Caco-2 (cell line): ENCODE measurements at places on chromosomes 2 and 18.

DNA sequence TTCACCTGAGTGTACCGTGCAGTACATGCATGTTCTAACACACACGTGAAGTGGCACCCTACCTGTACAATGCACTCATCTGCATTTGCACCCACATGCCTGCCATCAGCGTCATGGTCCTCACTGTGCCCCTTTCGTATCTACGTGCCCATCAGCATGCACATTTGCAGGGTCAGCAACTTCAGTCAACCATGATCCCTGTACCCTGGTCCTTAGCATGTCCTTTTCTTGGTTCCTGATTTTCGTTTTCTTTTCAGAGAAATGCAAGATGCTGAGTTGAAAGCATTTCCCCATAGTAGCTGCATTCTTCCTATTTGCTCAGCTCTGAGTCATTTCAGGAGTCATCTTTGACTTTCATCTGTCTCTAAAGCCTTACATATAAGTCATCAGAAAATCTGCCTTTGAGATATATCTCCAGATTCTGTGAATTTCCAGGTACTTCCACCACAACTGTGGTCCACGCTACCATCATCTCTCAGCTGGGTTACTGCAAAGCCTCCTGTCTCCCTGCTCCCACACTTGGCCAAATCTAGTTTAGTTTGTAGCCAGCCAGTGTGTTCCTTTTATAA is 14.7 kb upstream of the PUM2 start:
- no peak for DNase-seq

DNA sequence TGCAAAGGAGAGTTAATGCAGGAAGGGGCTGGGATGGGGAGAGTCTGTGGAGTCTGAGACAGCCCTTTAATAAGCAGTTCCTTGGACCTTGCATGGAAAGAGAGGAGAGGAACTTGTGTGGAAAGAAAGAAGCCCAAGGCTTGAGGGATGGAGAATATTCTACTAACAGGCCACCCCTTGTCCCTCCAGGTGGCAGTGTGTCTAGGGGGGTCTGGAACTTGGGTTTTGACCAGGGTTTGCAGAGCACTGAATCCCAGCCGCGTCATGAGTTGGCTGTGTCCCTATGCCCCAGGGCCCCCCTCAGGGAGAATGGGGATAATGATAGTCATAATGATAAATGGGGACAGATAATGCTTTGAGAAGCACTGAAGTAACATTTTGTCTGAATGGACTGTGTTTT is 15.0 kb downstream of the TCF7L1 start:
- no peak for DNase-seq

DNA sequence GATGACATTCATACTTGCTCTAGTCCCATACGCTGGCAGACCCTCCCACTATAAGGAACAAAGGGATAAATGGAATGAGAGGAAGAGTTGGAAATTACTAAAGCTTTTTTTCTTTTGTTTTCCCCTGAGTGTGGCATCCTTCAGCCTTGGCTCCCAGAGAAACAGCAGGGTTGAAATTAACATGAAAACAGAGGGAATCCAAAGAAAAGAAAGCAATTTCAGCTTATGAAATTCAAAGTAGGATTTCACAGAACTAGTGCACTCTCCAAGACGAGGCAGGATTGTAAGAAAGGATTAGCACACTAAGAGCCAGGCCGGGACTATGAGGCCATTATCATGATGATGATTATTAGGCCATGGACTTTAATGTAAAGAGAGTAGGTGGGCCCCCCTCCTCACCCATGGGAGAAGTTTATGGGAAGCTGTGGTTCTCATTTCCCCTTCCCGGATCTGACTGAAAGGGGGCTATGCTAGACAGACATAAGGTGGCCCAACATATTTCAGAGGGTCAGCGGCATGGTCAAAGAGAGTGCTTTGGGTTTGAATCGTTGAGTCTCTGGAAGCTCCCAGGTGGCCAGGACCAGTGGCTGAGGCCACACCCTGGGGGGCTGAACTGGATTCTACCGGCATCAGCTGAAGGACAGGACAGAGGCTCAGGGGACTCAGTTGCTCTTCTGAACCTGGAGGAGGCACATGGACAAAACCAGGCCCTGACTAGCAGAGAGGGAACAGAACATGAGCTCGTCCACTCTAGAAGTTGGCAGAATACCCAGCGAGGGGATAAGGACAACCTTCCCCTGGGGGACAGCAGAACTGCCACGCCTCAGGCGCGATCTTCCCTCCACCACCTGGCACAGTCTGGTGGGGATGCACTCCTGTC is 100.1 kb upstream of the ARL4C start:
- DNase-seq: no peak

- no peak for DNase-seq
Observed at GRCh38 chr2:81195017-81195773, 890.6 kb upstream of the LRRTM1 start.

DNA sequence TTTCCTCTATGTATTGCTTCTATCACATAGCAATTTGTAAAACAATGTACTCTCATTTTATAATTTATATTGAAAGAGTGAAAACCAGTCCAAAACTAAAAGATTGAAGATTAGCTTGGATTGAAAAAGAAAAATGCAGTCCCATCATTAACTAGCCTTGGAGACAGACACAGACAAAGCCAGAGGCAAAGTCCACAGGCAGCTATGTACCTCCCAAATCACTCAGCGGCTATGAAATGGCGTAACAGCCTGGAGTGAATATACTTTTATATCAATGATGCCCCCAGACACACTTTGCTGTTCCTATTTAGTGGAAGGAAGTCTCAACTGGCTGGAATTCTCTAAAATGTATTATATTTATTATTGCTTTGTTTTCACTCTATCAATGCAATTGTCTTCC is 33.6 kb upstream of the DOK6 start:
- DNase-seq: no peak
